ENCODE measurements at places on chromosomes 16 and 17.

DNA sequence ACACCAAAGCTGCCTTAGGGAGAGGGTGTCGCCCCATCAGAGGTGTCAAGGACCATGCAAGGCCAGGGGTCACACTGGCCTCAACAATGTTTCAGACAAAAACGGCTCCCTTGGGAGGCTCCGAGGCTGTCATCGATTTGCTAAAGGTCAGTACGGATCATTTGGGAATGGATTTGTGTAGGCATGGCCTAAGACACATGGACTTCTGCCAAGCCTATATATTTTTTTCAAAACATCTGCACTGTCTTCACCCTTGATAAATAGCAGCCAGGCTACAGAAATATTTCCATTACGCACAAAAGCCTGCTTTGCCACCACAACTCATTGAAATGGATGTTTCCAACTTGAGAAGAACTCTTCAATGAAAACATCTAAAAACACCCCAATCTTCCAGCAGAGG is 10.3 kb downstream of the CUEDC1 start:
- DNase-seq = no peak

DNA sequence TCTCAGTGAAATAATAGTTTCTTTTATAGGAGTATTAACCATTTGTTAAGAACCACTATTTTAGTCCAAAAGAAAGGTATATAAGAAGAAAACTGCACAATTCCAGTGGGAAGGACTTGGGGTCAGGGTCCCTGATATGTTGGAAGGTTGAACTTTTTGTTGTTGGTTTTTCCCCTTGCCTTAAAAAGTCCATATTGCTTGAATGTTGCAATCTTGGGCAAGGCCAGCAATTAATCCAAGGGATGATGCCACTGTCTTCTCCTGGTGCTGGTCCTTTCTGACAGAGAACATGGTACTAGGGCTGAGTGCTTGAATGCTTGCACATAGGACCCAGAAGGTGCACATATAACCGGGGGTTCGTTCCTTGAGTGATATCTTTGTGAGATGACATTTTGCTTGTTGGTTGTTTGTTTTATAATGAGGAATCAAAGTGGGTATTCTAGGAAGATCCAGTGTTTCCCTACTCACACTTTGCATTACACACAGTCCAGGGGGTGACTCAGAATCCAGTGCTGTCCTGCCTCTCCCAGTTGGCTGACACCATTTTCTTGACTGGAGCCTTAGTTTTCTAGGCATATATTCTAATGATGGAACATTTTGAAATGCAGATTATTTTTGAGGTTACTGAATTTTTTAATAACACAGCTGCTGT is 54.9 kb downstream of the SIAH1 start:
- DNase-seq = no peak

- DNase-seq = peak; percentile 43
These were observed at the start of gene ARHGAP23 for GRCh38 chr17:38428112-38428642. Gene ARHGAP23, plus strand, starts transcription at chr17:38428464. Its CDS starts 22 bp downstream, at chr17:38428486.

GRCh38 chr16:79188115-79188738 is 412.3 kb downstream of the MAF start:
- no peak for DNase-seq

- DNase-seq = no peak
These were observed 177.4 kb downstream of the RBFOX1 start for GRCh38 chr16:7509963-7510601.

Measured in CD4-positive, alpha-beta T cell treated with Interleukin-10 for 1 hour (primary cell).